Kidney epithelial cell (primary cell): ENCODE measurements at places on chromosomes 7 and 10. TPM values are rescaled to one million over a fixed set of nuclear protein-coding genes. Genes with fewer than 3 reads are reported as not detected.
A peak's percentile ranks its signal among the peaks of the same experiment; 100 is the strongest.

The DNAJC30 gene
- total RNA-seq, result 4.4 and 5.1 TPM in 2 replicates

The VSIR gene
- total RNA-seq, result 1.1 and 2.8 TPM in 2 replicates

The PSD gene
- 2.0 and 3.8 TPM in 2 replicates for total RNA-seq

The NFKB2 gene
- total RNA-seq, result 83.6 and 90.9 TPM in 2 replicates

The ADAM12 gene
- total RNA-seq, result 21.9 and 30.0 TPM in 2 replicates

The CFAP70 gene
- 1.2 and 2.6 TPM in 2 replicates for total RNA-seq

GRCh38 chr10:32171204-32171603 lies 115.0 kb upstream of the KIF5B start:
- DNase-seq, result no peak

DNA sequence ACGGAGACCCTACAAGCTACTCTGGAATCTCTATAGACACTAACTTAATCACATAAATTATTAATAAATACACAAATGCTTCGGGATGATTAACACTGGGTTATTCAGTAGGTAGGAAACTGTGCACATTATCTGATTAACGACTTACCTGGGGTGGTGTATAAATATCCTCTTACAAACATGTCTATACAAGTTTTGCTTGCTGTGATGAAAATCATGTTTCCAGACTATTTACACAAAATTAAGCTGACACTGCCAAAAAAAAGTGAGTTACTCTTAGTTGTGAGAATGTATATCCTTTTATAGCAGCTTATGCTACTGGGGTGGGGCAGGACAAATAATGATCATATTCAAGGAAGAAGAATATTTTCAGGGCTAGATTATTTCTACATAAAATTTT lies 314.6 kb downstream of the C7orf25 start:
- DNase-seq, result no peak

GRCh38 chr7:21767300-21767900 lies 178.3 kb downstream of the CDCA7L start:
- DNase-seq, result peak; percentile 61

- peak; percentile 88 for DNase-seq
Measured at GRCh38 chr10:80196270-80196949, 8.9 kb downstream of the ANXA11 start.

DNA sequence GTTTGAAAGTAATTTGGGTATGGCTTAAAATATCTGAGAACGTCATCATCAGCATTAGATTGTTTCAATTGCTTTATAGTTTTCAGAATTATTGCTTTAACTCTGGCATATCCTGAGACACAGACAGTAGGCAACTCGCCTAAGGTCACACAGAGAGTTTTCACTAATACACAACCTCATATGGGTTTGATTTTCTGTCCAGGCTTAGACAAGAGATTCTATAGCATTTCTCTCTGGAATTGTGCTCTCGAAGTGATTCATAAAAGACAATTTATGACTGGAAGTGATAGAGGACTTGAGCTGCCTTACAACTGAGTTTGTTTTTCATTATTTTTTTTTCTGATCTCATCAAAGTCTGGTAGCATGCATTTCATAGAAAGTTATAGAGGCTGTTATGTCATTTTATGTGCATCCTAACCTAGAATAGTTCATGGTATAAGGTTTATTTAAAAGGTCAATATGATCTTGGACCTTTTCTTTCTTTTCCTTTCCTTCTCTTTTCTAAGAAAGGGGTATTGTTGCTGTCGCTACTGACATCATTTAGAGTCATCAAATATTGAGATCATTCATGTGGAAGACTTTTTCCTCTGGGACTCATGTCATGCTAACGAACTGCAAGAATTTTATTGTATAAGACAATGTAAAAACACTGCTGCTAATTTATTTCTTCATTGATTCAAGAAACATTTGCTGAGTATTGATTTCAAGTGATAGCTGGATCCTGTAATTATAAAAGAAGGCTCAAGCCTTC lies 278.2 kb downstream of the PLXDC2 start:
- no peak for DNase-seq

DNA sequence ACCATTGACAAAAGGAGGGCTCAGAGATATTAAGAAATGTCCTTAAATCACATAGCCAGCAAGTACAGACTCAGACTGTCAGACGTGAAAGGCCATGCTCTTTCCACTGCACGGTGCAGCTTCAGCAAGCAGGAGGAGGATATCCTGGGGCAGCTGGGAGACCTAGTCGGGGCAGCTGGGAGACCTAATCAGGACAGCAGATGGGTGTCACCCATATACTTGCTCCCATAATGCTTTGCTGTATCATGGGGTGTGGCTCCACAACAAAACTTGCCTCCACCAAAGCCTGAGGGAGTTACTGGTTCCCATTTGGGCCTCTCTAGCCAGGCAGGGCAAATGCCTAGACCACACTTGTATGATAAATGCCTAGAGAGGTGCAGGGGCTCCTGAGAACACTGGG lies 55.4 kb downstream of the GRID1 start:
- DNase-seq, result no peak

DNA sequence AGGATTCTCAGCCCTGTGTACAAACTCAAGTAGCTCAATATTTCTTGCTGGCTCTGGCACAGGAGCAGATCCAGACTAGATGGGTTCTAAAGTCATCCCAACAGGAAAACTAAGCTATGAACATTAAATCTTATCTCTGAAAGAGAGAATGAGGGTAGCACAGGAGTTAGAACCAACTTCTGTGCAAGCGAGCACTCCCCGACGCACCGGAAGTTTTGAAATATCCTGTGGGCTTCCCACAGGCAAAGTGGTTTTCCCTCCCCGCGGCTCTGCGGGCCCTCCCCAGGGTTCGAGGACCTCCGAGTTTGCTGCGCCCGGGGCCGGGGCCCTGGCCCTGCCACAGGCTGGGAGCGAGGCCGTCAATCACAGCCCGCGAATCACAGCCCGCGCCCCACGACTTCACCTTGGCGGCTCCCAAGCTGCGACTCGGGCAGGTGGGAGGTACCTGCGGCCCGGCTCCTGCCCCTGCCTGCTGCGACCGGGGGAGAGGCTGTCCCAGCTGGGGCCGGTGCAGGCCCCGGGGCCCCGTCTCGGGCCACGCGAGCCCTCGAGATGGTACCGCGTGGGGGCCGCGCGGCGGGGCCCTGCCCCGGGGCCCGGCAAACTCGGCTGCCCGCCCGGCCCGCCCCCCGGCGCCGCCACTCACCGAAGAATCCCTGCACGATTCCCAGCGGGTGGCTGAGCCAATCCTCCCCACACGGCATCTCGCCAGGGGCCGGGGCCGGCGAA lies 598 bp downstream of the MCMBP start:
- no peak for DNase-seq

DNA sequence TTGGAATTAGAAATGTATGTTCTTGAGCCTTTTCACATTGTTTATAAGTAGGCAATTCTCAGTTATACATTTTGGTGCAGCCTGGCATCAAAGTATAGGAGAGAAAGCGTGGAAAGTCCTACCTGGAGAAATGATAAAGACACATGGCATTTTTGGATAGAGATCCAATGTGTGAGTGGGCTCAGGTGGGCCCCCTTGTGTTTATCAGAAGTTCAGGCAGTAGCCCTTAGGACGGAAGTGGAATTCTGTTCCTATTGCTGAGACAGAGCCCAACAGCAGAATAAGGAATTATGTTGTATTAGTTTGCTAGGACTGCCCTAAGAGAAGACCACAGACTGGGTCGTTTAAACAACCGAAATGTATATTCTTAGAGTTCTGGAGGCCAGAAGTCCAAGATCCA lies 85.2 kb upstream of the AMPH start:
- no peak for DNase-seq

GRCh38 chr10:132319853-132320653 lies 11.9 kb upstream of the LRRC27 start:
- peak; percentile 77 for DNase-seq

DNA sequence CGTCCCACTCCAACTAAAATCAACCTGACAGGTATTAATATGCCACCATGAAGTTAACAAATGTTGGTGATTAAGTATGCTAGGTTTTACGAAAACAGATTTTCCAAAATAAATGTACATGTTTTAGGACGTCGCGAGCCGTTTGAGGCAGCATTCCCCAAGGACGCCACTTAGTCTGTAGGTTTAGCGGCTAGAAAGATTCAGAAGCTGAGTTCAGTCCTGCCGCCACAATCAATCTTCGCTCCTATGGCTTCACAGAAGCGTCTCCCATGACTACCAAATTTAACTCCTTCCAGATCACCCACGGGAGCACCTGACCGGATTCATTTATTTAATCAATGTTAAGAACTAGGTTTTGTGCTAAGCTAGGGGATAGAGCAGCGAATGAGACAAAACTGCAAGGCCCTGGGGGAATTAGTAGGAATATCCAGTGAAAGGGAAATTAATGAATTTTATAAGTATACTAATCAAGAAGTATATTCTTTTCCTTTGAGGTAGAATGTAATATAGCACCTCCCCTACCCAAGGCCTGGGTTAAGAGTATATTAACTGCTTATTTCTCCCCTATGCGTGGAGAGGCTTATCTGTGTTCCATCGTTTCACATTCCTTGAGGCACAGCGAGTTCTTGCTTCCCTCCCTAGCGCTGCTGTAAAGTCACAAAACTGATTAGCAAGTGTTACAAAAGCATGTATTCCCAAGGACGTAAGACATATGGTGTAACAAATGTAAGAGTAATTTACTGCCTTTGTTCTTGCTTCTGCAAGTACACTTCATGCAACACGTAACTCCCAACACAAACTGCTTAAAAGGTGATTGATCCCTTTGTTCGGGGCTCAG lies 994 bp upstream of the CYP51A1 start:
- no peak for DNase-seq

GRCh38 chr10:17891435-17891834 lies 60.3 kb upstream of the SLC39A12 start:
- DNase-seq, result no peak

DNA sequence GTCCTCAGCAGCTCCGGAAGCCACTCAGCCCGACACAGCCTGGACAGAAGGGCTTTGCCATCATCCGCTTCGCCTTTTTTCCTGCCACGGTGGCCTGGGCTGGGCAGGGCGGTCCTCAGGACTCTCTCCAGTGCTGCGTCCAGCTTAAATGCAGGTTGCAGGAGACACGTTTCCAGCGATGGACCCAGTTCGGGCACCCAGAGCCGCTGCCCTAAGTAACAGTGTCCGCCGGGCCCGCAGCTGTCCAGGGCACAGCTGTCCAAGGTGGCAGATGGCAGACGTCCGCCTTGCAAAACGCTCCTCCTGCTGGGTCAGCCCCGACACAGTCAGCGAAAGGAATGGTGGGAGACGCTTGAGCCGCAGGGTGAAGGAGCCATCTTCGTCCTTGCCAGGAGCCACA lies 37.0 kb upstream of the FOXL3 start:
- DNase-seq, result no peak

- no peak for DNase-seq
Measured at GRCh38 chr7:64873155-64873500, 29.9 kb upstream of the ZNF273 start.

DNA sequence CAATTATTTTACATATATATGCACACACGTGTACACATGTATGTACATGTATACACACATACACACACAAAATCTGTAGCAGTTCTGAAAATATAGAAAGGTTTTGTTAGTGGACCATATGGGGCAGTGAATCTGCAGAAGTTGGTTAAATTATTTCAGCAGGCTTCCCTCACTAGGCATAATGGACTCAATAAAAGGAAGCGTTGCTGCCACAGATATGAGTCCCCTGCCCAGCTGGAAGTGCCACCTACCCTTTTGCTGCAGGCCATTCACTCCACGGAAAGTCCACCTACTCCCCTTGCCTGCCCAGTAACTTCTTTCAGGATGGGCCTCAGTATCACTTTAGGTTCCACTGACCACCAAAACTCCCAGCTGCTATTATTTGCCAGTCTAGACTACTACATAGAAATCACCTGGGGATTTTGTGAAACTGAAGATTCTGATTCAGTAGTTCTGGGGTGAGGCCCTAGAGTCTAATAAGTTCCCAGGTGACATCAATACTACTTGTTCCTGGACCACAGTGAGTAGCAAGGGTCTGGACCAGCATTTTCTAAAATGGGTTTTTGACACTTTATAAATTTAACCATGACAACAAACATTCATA lies 29.3 kb upstream of the CROT start:
- DNase-seq, result no peak

- DNase-seq, result no peak
Measured at GRCh38 chr7:37329940-37330339, 118.7 kb downstream of the ELMO1 start.

GRCh38 chr10:24806262-24806661 lies 82.6 kb upstream of the ARHGAP21 start:
- DNase-seq, result no peak

DNA sequence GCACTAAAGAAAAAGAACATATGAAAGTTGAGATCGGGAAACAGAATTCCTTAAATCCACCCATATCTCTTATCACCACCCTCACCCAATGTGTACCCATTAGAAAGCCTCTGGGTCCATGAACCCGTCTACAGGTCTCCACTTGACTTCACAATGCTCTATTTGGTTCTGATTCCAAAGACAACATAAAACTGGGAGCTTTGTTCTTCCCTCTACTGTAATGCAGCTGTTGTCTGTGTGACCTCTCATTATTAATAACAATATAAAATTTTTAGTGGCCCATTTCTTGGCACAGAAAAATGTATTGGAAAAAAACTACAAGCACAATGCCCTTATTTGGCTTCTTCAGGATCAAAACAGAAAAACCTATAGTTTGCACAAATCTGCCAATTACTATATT lies 30.0 kb downstream of the DOCK4 start:
- no peak for DNase-seq

DNA sequence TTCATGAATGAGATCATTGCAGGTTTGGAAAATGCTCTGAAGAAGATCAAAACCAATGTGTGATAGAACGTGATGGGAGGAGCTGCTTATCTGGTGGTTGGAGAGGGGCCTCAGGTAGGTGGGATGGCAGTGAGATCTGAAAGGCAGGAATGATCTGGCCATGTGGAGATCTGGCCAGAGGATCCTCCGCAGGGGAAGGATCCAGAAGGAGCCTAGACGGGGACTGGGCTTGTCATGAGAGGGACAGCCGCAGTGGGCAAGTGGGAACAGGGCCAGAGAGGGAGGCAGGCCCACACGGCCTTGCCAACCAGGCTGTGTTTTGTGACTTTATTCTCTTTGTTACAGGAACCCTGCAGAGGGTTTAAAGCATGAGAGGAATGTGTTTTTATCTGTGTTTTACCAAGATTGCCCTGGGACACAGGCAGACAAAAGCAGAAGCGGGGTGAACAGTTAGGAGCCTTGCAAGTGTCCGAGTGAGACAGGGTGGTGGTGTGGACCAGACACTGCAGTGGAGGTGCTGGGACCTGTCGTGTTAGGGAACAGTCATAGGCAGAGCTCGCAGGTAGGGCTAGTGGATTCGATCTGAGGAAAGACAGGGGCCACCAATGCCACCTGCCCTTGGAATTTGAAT lies 66.6 kb downstream of the TLL2 start:
- no peak for DNase-seq

- DNase-seq, result no peak
Measured at GRCh38 chr7:22546769-22547168, 46.8 kb upstream of the STEAP1B start.

GRCh38 chr7:2622869-2623697 lies 8.7 kb upstream of the TTYH3 start:
- DNase-seq, result no peak
